ENCODE measurements at places on chromosomes 2 and 18.

DNA sequence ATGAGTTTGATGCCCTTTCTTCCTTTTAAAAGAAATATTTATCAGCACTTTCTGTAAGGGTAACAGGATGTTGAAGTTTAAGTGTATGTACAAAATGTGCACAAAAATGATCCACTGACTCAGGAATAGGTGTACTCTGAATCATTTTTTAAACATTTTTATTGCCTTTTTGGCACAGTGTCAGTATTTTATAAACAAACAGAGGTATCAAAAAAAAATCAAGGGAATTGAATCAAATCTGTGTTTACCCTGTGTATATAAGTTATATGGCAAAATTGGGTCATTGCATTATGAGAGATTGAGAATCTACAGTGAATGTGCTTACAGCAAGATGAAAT, 513.9 kb upstream of the NETO1 start:
- no peak for DNase-seq

DNA sequence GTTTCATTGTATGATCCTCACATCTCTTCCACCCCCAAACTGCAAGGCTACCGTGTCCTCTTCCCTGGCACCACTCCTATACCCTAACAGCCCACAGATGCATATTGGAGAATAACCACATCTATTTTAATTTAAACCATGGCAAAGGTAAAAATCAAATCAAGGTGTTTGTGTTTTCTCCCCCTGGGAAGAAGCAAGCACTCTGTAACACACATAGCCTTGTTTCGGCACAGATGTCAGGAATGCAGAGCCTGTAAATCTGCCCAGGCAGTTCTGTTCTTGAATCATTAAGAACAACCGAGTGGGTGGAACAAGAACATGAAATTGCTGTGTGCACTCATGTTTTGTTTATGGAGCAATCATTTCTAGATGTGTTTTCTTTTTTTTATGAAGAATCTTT, 6.8 kb upstream of the COX7A2L start:
- no peak for DNase-seq

DNA sequence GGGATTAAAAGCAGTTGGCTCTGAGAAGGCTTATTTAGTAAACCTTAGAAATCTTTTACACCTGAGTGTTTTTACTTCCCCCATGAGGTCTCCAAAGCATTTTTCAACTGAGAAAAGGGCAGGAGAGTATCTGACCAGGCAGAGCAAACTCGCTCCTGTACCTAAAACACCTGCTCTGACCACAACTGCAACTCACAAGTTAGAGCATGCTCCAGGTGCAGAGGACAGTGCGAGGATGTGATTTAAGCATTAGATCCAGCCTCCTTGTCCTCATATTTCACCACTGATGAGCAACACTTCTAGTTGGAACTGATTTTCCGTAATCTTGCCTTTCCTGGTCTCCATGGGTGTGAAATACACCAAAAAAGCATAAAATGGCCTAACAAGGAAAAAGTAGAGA, 34.5 kb upstream of the TBC1D8 start:
- no peak for DNase-seq

- no peak for DNase-seq
These were observed 50.8 kb downstream of the FAM228A start for GRCh38 chr2:24225499-24226242.

GRCh38 chr2:33496726-33497125, 20.3 kb downstream of the RASGRP3 start:
- DNase-seq = no peak

- no peak for DNase-seq
These were observed 321.5 kb downstream of the XIRP2 start for GRCh38 chr2:167209784-167210183.

Measured in GOT3 (cell line).